ENCODE measurements at places on chromosomes 5 and 9.
A peak's percentile ranks its signal among the peaks of the same experiment; 100 is the strongest.

DNA sequence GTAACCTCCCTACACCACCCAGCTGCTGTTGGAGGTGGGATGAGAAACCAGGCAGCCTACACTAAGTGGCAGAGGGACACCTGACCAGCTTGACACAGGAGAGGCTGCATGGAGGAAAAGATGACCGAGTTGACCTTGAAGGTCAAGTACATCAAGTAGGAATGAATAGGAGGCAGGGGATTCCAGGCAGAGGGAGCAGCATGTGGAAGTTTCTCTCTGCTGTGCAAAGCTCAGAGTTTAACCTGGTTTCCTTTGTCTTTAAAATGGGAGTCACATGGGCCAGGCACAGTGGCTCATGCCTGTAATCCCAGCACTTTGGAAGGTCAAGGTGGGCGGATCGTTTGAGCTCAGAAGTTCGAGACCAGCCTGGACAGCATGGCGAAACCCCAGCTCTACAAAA is 32.6 kb downstream of the SPRY4 start:
- no peak for DNase-seq

GRCh38 chr9:34550016-34550680 is 27.4 kb upstream of the ENHO start:
- no peak for DNase-seq

- DNase-seq, result peak; percentile 98
Observed at GRCh38 chr5:14440582-14441431, 140.8 kb upstream of the OTULINL start.

DNA sequence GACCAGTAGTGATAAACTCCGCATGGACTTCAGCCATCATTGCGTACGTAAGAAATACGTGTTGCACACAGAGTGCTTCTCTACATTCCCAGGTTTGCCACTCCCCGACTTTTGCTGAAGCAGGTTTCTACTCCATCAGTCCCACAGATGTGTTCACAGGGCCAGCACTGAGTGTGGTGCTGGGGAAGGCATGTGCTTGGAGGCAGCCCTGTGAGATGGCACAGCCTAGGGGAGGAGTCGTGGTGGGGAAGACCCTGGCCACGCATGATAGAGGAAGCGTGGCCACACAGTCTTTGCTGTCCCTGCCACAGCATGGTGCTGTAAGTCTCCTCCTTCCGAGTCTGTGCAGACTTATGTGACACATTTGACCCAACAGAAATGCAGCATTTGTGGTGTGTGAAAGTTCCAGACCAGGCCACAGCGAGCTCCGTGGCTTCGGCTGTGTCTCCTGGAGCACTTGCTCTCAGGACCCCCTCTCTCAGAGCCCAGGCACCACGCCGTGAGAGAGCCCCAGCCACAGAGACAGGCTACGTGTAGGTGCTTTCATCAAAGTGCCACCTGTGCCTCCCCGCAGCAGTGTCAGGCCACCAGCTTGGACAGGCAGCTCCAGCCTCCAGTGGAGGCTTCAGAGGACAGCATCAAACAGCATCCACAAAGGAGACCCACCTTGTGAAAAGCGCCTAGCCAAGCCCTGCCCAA is 197.8 kb downstream of the AUH start:
- DNase-seq, result no peak

- no peak for DNase-seq
Observed at GRCh38 chr9:112508377-112508776, 21.8 kb downstream of the KIAA1958 start.

- no peak for DNase-seq
Observed at GRCh38 chr5:131419877-131420276, 156.0 kb downstream of the CDC42SE2 start.

- DNase-seq, result no peak
Observed at GRCh38 chr5:98102936-98103335, 670.5 kb upstream of the RGMB start.

DNA sequence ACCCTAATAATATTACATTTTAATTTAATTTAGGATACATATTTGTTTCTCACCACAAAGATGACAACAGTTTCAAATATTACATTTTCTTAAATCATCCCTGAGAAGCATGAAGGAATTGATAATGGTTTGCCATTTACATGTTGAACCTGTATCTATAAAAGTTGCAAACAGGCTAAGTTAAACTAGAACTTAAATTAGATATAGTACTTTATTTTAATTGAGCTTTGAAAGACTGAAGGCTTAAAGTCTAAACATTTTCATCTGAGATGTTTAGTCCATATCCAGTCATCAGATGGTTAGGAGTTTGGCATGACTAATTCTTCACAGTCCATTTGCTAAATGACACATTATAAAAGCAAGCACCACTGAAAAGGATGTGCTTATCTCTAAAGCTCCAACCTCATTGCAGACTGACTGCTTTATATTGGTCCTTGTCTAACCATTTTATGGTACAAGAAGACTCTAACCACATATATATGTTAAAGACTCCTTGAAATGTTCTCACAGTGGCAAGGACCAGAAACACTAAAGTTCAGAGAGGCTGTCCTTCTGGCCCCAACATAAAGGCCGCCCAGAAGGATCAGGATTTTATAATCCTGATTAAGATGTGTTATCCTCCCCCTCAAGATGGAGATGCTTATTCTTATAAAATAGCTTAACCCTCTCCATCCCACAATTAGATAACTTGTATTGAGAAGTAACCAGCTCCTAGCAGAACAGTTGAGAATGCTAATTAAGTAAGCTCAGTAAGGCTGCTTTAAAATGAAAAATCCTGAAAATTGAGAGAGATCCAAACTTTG is 25.8 kb downstream of the WNT8A start:
- DNase-seq, result no peak

DNA sequence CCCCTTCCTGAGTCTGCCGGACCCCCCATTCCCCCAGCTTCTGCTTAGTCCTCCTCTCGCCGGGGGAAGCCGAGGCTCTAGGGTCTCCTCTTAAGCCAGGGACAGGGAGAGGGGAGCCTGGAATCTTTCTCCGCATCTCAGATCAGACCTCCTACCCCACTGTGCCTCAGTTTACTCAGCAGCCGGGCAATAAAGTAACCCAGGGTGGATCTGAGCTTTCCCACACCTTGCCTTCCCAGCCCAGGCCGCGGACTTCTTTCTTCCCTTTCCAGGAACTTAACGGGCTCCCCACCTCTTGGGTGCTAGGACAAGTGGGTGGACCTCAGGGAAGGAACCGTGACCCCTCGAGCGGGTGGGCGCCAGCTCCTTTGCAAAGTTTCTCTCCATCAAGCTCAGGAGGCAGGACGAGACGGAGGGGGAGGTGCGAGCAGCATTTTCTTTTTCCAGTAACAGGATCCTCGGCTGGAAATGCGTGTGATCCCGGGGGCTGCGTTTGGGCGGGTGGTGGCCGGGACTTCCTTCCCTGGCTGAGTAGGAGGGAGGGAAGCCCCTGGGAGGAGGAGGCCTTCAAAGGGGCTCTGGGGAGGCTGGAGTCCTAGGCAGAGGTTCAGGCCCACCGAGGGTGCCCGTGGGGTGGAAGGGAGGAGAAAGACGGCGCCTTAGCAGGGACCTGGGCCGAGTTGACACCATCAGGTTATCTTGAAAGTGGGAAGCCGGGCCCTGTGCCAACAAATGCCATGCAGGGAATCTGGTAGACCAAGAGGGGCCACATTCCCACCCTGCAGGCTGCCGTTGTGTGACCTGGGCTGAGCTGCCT is 795 bp downstream of the DAB2IP start:
- DNase-seq, result peak; percentile 91

DNA sequence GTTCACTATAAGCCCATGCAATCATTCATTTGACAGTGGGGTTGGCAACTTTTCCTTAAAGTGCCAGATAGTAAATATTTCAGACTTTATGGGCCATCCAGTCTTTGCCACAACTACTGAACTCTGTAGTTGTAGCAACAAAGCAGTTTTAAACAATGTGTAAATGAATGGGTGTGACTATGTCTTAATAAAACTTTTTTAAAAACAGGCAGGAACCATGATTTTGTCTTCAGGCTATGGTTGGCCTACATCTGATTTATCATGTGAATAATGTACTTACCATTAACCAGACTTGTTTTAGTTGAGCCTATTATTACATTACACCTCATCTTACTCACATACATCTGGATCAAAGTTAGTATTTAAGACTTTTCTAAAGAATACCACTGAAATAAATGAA is 361.6 kb downstream of the GABRG2 start:
- DNase-seq, result no peak

- no peak for DNase-seq
Observed at GRCh38 chr5:170273968-170274710, 23.4 kb downstream of the LCP2 start.

GRCh38 chr9:26565118-26565517 is 327.5 kb downstream of the CAAP1 start:
- DNase-seq, result no peak

GRCh38 chr9:13186091-13186490 is 93.4 kb downstream of the MPDZ start:
- DNase-seq, result no peak

GRCh38 chr5:160545832-160546231 is 124.2 kb downstream of the PTTG1 start:
- DNase-seq, result no peak

DNA sequence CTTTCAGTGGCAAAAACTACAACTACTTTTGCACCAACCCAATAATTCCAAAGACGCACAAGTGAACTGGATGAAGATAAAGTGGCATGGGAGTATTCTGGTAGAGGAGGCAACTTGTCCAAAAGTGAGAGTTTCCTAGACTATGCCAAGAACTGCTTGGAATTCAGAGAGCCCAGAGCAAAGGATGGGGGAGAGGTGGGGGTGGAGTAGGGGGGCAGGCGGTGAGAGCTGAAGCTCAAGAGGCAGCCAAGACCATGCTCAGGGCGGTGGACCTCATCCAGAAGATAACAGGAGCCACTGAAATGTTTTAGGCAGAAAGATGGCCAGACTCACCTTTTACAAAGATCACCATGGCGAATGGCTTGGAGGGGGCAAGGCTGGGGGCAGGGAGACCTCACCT is 242.5 kb downstream of the SEC61B start:
- no peak for DNase-seq

DNA sequence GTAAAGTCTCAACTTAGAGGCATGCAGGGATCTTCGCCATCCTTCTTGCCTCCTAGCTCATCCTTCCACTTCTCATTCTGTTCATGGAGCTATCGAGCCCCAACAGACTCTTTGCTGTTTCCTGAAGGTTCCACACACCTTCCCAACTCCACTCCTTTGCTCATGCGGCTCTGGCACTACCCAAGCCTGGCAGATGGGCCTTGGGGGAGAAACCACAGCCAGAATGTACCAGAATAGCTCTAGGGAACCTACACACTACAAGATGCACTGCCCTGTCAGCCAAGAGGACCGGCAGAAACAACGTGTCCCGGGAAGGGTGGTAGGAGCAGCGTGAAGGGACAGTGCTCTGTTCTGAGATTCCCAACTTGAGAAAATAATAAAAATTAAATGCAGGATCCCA is 178.9 kb downstream of the GABBR2 start:
- DNase-seq, result no peak

GRCh38 chr5:16592255-16592654 is 24.5 kb downstream of the RETREG1 start:
- no peak for DNase-seq

DNA sequence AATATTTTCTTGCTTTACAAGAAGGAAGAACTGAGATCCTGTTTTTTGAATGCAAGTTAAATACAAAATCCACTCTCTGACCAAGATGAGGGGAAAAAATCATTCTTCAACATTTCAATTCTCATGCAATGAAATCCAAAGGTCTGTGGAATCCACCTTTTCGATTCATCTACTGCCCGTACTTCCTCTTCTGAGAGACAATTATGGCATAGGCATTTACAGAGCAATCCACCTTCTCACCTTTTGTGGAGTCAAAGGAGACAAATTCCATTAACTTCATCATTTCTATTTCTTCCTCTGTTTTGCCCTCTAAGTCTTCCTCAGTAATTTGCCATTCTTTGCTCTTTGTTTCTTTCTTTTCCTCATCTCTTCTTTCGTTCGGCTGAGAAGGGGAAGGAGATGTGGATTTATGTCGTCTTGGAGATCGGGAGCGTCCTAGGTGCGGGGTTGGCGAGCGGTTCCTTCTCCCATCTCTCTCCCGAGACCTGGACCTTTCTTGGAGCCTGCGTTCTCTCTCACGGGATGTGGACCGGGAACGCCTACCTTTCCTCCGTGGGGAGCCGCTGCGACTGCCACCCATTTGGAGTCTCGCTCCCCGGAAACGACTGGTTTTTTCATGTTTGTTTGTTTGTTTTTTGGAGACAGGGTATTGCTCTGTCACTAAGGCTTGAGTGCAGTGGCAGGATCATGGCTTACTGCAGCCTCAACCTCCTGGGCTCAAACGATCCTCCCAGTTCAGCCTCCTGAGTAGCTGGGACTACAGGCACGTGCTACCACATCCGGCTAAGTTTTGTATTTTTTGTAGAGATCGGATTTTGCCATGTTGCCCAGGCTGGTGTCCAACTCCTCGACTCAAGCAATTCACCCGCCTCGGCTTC is 24.3 kb upstream of the AFF4 start:
- DNase-seq, result no peak

DNA sequence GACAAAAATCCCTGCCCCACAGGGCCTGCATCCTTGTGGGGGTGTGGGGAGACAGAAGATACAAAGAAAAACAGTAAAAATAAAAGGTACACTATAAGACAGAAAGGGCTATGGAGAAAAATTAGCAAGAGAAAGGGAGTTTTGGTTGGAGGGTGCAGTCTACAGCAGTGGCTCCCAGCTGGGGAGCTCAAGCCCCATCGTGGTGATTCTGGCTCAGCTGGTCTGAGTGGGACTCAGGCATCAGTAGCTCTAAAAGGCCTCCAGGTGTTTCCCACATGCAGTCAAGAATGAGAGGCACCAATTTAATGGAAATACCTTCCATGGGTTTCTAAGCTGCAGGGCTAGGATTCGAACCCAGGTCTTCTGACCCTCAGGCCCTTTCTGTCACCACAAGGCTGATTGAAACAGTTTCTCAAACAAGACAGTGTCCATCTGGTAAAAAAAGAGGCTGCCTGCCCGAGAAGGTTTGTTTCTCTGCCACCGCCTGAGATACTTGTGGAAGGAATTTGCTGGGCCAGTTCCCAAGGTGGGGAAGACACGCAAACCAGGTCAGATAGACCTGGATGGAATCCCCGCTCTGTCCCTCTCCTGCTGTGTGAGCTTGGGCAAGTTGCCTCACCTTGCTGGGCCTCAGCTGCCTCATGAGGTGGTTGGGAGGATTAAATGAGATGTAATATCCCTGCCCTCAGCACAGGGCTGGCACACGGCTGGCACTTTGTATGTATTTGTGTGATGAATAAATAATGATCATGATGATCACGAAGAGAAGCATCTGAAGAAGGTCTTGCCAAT is 43.1 kb downstream of the COL27A1 start:
- DNase-seq, result no peak

GRCh38 chr5:123460296-123460729 is 37.1 kb upstream of the CEP120 start:
- no peak for DNase-seq
